ENCODE measurements at places on chromosomes 1 and 21.

GRCh38 chr1:119721896-119722295 lies 10.2 kb downstream of the PHGDH start:
- no peak for DNase-seq

GRCh38 chr1:167059045-167059808 lies 30.9 kb downstream of the GPA33 start:
- DNase-seq = peak; percentile 33

DNA sequence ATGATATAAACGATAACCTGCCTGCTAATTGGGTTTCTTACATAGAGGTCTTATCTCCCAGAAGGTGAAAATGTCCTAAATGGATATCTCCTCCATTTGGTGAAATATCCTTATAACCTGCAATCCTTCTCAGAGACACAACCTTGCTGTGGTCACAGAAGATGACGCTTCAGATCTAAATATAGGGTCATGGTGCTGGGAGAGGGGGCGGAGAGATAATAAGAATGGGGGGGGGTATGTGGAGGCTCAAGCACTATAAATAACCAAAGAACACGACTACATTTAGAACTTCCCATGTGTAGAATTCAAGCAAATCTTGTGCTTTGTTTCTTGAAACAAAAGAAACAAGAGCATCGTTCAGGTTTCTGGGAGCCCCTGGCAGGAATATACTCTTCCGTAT lies 260.6 kb upstream of the ESRRG start:
- no peak for DNase-seq

- no peak for DNase-seq
Observed at GRCh38 chr1:12386130-12386529, 156.3 kb downstream of the VPS13D start.

DNA sequence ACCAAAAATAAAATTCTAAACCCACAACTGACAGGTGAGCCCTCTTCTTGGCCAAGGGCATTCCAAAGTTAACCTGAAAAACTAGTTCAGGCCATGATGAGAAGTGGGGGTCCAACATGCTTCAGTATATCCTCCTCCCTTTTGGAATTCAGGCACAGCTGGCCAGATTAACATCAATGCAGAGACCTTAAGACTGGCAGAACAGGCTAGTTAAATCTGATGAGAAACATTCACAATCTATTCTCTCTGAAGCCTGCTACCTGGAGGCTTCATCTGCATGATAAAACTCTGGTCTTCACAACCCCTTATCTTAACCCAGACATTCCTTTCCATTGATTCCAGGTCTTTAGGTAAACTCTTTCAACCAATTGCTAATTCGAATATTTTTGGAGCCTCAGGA lies 26.7 kb upstream of the ZBTB8B start:
- DNase-seq = no peak

DNA sequence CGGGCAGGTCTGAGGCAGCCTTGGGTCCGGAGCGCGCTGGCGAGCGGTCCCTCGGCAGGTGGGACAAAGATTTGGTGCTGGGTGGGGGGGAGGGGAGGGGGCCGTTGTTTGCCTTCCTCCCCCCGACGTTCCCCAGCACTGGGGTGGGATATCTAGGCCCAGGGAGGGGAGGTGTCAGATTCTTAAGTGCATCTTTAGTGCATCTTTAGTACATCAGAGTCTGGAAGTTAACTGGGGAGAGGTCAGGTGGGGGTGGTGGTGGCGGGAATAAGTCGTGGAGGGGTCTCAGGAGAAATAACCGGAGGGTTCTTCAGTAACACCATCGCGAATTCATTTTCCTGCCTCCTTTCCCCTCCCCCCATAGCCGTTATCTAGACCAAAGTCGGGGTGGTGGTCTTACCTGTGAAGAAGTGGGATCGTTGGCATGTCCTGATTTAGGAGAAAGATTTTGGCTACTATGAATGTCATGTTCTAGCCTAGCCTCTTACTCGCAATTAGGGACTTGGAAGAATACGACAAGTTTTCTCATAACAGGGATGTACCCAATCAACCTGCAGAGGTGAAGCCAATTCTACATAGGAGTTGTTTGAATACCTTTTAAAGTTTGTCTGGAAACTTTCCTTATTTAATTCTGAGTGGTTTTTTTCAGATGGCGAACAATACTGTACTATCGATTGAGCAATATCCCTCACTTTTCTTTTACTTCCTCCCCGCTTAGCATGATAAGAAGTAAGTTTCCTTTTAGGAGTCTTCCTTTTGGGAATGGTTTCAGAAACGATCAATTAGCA lies 886 bp downstream of the ZMYM4 start:
- no peak for DNase-seq

DNA sequence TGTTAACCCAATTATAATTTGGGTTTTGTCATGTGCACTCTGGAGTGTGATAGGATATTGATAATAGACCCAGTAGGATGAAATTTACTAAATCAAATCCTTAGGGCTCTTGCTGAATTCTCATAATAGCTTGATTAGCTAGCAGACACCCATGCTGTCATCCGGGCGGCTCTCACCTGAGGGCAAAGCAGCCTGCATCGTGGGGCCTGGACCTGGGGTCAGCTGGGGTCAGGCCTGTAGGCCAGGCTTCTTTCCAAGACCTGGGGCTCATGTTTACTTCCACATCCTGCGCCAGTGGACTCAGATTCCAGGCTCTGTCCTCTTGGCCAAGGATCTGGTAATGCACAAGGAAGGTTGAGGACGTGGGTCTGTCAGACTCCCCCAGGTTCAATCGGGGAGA lies 486.3 kb downstream of the NPHP4 start:
- no peak for DNase-seq

DNA sequence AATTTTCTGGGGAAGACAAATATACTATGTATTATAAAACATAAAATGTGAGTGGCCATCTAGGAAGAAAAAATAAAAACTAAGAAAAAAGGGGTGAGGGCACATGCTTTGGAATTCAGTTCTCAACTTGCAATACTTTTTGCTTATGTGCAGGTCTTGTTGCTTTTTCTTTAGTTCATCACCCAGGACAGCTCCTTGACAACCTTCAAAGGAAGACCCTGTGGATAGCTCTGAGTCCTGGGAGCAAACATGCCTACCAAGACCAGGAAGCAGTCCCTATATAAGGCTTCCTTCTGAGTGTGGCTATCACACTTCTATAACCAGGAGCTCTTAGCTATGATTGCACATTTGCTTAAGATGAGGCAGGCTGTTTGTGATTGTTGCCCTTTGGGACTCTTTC lies 78.0 kb downstream of the WDR64 start:
- DNase-seq = no peak

DNA sequence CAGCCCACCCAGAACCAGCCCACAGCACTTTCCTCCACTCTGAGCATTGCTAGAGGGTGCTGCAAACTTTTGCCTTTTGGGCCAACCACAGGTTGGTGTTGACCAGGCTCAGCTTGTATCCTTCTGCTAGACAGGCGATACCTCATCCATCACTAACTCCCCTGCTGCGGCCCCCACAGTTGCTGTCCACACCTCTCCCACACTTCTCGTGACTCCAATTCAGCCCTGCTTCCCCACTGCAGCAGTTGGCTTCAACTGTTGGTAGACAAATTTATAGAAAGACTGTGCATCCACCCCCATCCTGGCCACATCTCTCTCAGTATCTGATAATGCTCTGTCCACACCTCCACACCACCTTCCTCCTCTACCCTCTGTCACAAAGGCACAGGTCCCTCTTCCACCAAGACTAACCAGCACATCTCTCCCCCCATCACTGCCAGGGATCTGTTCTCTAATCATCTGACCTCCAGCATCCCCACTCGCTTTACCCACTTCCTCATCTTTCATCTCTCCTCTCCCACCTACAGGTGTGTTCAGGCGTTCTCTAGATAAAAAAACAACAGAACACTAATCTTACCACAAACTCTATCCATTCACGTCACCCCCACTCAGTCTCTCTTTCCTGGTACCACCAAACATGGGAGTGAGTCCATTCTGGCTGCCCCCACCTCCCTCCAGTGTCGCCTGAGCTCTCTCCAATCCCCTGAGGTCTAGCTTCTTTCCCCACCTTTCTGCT lies 15.8 kb upstream of the SLC25A44 start:
- DNase-seq = no peak

GRCh38 chr1:97392701-97393100 lies 528.1 kb downstream of the DPYD start:
- no peak for DNase-seq

- DNase-seq = no peak
Observed at GRCh38 chr1:207815466-207815865, 63.6 kb downstream of the CD46 start.

DNA sequence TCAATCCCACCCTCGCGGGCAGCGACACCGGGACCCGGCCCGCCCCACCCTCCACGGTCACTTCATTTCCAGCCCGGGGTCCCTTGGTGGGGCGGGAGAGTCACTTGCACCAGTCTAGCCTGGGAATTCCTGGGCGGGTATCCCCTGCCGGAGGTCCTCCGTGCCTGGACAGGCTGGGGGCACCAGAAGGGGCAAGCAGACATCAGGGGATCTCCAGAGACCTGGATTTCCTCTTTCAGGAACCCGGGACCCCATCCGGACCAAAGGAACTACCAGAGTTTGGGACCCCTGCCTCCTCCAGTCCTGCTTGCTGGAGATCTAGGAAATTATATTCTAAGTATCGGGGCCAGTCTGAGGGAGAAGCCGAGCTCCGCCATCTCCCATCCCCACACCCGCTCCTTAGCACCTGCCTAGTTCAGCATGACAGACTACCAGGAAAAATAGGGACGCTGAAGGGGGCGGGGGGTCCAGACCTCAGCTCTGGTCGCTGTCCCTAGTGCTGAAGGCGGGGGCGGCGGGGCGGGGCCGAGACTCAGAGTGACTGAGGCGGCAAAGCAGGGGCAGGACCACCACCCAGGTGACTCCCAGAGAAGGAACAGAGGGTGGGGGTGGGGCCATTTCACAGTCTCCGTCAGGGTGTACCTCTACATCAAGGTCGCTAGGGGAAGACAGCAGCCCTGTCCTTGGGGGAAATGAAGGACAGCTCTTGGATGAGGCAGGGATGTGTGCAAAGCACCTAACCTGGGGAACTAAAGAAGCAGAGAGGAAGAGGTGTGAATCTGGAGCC lies 832 bp downstream of the HCN3 start:
- DNase-seq = no peak

DNA sequence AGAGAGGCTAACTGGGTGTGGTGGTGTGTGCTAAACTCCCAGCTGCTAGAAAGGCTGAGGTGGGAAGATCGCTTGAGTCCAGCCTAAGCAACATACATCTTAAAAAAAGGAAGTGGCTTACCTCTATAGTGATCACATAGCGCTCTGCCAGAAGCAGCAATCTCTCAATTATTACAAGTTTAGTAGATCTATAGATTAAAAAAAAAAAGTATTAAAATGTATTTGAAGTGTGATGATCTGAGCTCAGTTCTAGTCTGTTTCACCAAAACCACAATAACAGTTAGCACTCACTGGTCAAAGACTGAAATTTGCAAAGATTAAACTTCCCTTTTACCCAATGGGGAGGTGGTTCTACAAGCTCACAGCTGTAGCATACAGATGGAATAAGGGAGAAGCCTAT lies 76.3 kb downstream of the USP24 start:
- DNase-seq = no peak

DNA sequence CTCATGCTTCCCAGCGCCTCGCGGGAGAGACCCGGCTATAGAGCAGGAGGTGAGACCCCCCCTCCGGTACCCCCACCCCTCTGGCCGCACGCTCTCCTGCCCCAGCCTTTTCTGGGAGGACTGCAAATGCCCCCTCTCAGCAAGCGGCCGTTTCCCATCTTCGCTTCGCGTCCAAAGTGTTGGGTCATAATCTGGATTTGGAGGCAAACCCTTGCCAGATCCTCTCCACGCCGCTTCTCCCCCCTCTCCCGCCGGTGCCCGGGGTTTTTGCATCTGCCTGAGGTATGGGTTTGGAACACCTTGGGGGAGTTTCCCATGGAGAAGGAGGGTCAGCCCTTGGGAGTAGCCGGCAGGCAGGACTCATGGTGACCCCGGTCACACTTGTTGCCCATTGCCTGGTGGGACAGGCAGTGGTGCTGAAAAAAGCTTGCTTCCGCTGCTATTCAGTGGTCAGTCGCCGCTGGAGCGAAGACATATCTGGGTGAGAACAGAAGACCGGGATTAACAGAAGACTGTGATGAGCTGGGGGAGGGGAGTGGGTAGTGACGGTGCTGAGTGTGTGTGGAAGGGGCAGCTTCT lies 935 bp downstream of the KCNK2 start:
- no peak for DNase-seq

- no peak for DNase-seq
Observed at GRCh38 chr1:113812661-113813135, 422 bp upstream of the RSBN1 start.

- no peak for DNase-seq
Observed at GRCh38 chr1:68820151-68820550, 323.3 kb upstream of the DEPDC1 start.

DNA sequence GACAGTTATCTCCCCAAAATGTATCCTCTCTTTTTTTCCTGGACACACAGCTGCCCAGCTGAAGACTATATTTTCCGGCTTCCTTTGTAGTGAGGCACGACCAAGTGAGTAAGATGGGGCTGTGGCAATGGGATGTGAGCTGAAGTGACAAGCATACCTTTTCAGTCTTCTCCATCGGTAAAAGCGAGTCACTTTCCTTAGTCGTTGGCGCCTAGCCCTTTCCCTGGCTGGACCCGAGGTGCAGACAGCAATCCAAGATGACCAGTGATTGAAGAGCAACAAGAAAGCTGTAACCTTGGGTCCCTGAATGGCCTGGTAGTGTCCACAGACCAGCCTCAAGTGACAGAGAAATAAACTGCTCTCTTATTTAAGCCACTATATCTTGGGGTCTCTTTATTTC lies 155.2 kb downstream of the NR5A2 start:
- DNase-seq = no peak

GRCh38 chr1:110083866-110084226 lies 13.4 kb upstream of the ALX3 start:
- no peak for DNase-seq

- no peak for DNase-seq
Observed at GRCh38 chr1:162631546-162632191, 595 bp upstream of the DDR2 start.

DNA sequence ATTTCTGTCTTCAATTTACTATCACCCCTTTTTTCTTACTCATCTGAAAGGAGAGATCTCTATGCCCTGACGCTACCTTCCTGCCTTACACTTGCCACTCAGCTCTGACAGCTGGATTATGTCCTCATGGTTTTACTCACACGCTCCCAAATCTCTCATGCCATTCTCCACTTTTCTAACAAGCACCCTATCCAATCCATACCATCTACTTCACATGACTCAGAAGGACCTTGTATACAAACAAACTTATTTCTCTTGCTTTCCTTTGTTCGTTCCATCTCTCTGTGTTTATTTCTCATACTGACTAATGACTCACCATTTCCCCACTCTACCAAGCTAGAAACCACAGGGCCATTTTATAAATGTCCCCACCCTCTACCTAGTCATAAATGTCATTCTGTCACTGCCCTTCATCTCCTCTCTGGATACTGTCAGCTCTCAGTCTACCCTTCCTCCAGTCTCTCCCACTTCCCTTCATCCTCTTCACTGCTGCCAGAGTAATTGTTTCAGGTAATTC lies 87.3 kb downstream of the USP24 start:
- no peak for DNase-seq

Measured in HS-5 (cell line).